ENCODE measurements at places on chromosomes 3 and 15.
A peak's percentile ranks its signal among the peaks of the same experiment; 100 is the strongest.

GRCh38 chr3:184541886-184542562, 19.6 kb upstream of the EPHB3 start:
- no peak for DNase-seq

- DNase-seq, result peak; percentile 64
These were observed 2.3 kb downstream of the CHRNA3 start for GRCh38 chr15:78618490-78618934.

GRCh38 chr15:84595660-84596059, 5.1 kb upstream of the ZSCAN2 start:
- DNase-seq, result no peak

DNA sequence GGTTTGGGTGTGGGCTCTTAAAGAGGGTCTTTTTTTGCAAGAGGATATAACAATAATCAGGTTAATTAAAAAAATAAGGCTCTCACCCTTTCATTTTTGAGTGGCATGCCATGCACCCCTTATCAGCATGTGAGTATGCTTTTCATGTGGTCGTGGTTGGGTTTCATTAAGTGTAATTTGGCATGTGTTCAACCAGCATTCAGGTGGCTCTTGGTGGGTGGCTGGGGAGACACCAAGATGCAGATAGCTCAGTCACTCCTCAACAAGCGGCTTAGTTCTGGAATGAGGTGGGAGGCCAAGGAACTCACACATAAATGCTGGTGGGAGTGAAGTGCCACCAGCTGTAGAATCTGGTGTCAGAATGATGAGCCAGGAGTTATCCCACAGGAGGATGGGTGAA, 66.8 kb downstream of the FLNB start:
- no peak for DNase-seq

GRCh38 chr3:69244039-69244438, 121.6 kb upstream of the LMOD3 start:
- DNase-seq, result no peak

DNA sequence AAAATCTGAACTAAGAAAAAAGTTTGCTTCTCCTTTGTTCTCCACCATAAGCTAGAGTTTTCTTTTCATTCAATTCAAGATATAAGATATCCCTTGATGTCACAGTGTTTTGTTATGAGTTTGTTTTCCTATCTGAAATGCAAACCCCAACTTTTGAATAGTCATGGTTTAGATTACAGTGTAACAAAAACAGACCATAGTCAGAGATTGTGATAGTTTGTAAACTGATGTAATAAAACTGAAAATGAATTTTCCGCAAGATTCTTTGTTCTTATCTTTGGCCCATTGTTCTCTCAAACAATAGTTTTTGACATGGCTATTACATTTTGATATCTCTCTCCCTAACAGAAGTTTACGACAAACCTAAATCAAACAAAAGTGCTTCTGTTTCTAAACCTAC, 121.7 kb upstream of the GADL1 start:
- DNase-seq, result no peak

GRCh38 chr15:36356978-36357601, 222.3 kb upstream of the CDIN1 start:
- DNase-seq, result no peak
